ENCODE measurements at places on chromosomes 16 and 17. TPM values are rescaled to one million over a fixed set of nuclear protein-coding genes. Genes with fewer than 3 reads are reported as not detected.
A peak's percentile ranks its signal among the peaks of the same experiment; 100 is the strongest.

GRCh38 chr17:54967621-54968261, 713 bp downstream of the COX11 start:
- no peaks in the 10 kb centered on the region for H3K36me3 ChIP-seq
- peak overlapping the region; percentile 94 for H3K27ac ChIP-seq
- DNase-seq: no peak
- H3K4me3 ChIP-seq: peak overlapping the region; percentile 93
- H3K27me3 ChIP-seq: no peaks in the 10 kb centered on the region

Gene CD300C
- 2.3 TPM for total RNA-seq

- H3K27ac ChIP-seq: no peak overlapping the region
- H3K36me3 ChIP-seq: no peaks in the 10 kb centered on the region
- DNase-seq: no peak
- H3K4me3 ChIP-seq: no peak overlapping the region
Observed at GRCh38 chr17:8467527-8467926, 31.8 kb downstream of the NDEL1 start.

DNA sequence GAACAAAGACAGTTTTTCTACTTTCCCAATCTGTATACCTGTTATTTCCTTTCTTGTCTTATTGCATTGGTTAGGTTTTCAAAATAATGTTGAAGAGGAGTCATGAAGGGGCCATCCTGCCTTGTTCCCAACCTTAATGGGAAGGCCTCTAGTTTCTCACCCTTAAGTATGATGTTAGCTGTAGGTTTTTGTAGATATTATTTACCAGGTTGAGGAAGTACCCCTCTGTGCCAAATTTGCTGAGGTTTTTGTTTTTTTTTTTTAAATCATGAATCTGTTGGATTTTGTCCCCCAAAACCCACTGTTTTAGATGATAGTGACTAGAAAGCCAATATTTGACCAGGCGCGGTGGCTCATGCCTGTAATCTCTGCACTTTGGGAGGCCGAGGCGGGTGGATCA, 36.4 kb downstream of the VMP1 start:
- no peak for DNase-seq
- H3K4me1 ChIP-seq: no peaks in the 10 kb centered on the region
- H3K36me3 ChIP-seq: no peaks in the 10 kb centered on the region

DNA sequence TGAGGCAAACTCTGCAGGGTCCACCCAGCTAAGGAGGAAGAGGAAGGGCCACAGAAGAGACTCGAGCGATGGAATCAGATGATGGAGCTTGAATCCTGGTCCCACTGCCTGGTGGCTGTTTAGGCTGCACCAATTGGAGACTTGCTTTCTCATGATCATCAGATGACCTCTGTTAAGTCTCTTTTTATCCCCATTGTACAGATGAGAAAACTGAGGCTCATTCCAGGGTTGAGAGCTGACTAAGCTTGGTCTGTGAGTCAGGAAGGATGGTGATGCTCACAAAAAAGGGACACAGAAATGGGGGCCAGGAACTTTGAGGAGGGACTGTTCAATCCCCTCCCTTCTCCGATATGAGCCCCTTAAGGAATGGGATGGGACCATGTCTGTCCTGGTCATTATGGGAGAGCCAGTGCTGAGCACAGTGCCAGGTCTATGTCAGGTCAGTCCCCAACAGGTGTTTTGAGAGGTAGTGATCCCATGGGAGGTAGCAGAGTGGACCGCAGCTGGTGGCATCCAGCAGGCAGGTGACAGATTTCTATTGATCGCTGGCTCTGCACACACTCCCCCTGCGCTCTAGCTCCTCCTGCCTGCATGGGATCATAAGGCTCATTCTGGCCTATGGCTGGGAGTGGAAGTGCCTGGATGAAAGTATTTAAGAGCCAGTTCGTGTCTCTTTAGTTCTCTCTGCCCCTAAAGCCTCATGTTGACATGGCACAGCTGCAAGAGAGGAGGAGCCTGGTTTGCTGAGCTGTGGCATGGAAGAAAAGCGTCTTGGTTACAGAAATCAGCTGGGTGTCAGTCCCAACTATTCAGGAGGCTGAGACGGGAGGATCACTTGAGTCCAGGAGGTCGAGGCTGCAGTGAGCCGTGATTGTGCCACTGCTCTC, 27.2 kb downstream of the SNX20 start:
- DNase-seq: no peak
- no peaks in the 10 kb centered on the region for H3K4me1 ChIP-seq
- no peaks in the 10 kb centered on the region for H3K27me3 ChIP-seq
- no peak overlapping the region for H3K27ac ChIP-seq

DNA sequence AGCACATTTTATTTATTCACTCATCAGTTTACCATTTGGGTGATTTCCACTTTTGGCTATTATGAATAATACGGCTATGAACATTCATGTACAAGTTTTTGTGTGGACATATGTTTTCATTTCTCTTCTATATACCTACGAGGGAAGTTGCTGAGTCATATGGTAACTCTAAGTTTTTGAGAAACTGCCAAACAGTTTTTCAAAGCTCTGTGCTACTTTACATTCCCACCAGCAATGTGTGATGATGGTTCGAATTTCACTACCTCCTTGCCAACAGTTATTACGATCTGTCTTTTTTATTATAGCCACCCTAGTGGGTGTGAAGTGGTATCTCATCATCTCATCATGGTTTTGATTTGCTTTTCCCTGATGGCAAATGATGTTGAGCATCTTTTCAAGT, 63.7 kb upstream of the MRTFB start:
- DNase-seq: no peak
- no peak overlapping the region for H3K27ac ChIP-seq
- H3K27me3 ChIP-seq: no peaks in the 10 kb centered on the region
- H3K4me1 ChIP-seq: peaks cover 24% of the 10 kb centered on the region
- H3K4me3 ChIP-seq: no peak overlapping the region
- H3K36me3 ChIP-seq: no peaks in the 10 kb centered on the region

DNA sequence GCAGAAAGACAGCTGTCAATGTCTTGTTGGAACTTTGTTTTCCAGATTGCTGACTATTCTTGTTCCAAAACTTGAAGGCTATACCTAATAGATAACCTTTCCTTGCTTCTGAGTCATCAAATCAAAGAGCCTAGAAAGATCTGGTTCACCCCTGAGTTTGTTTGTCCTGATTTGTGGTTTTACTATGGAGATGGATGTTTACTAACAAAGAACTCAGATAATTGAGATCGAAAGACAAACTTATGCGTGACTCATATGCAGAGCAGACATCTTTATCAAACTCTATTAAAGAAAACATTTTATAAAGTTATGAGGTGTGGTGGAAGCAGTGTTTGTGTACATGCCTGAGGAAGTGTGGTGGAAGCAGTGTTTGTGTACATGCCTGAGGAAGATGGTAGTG, 311.1 kb upstream of the TBX2 start:
- H3K27me3 ChIP-seq: no peaks in the 10 kb centered on the region
- no peaks in the 10 kb centered on the region for H3K36me3 ChIP-seq
- no peak overlapping the region for H3K4me3 ChIP-seq
- H3K4me1 ChIP-seq: peaks cover 7% of the 10 kb centered on the region
- peak overlapping the region; percentile 74 for H3K27ac ChIP-seq
- DNase-seq: no peak

DNA sequence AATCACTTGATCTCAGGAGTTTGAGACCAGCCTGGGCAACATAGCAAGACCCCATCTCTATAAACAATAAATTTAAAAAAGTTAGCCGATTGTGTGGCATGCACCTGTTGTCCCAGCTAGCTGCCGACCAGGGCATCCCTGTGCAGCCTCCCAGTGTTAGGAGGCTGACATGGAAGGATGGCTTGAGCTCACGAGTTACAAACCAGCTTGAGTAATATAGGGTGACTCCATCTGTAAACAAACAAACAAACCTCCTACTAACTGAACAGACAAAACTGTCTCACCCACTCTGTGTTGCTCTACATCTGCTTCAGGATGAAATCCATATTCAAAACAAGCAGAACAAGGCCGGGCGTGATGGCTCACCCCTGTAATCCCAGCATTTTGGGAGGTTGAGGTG, 6.9 kb upstream of the PRSS27 start:
- H3K27ac ChIP-seq: no peak overlapping the region
- no peak for DNase-seq
- no peaks in the 10 kb centered on the region for H3K27me3 ChIP-seq

Gene TBC1D3C
- total RNA-seq: 1.4 TPM

GRCh38 chr17:43766413-43767052, 7.9 kb upstream of the SOST start:
- DNase-seq: peak; percentile 74
- peaks cover 37% of the 10 kb centered on the region for H3K36me3 ChIP-seq
- no peak overlapping the region for H3K4me3 ChIP-seq
- H3K27ac ChIP-seq: no peak overlapping the region

DNA sequence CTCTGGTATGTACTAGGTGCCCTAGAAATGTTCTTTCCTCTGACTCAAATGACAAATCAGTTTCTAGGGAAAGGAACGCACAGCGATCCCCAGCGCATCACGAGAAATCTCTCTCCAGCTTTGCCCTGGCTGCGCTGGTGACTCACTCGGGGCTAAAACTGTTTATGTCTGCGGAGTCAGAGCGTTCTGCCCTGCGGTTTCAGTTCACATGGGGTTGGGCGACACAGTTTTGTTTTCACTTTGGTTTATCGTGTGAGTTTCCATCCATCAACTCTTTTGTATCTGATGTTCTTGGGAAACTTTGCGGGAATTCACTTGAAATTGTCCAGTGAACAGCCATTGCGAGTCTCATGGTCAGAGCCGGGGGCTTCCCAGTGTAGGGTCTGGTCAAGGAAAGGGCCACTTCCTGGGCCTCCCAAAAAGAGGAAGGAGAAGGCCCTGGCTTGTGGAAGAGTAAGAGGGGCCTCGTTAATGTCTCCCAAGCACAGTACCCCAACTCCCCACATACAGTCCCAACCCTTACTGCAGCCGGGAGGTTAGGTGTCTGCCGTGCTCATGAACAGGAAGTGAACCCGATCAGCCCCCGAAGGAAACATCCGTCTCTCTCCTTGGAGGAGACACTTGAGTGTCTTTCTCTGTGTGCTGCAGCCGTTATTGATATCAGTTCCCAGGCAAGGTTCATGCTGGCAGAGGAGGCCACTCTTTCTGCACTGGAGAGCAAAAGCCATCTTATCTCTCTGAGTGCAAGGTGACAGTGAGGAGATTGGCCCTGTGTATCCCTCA, 643.2 kb downstream of the WWOX start:
- DNase-seq: peak; percentile 40
- no peaks in the 10 kb centered on the region for H3K4me1 ChIP-seq
- H3K27ac ChIP-seq: no peak overlapping the region

DNA sequence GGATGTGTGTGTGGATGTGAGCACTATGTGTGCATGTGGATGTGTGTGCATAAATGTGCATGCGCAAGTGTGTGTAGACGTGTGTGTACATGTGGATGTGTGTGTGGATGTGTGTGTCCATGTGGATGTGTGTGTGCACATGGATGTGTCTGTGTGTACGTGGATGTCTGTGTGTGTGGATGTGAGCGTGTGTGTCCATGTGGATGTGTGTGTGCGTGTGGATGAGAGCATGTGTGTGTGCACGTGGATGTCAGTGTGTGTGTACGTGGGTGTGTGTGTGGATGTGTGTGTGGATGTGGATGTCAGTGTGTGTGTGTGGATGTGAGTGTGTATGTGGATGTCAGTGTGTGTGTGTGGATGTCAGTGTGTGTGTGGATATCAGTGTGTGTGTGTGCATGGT, 63.6 kb upstream of the DOC2B start:
- H3K4me1 ChIP-seq: no peaks in the 10 kb centered on the region
- H3K27me3 ChIP-seq: no peaks in the 10 kb centered on the region
- H3K27ac ChIP-seq: no peak overlapping the region
- DNase-seq: peak; percentile 7
- H3K4me3 ChIP-seq: no peak overlapping the region

Gene CLEC18C
- 0.25 TPM for total RNA-seq

DNA sequence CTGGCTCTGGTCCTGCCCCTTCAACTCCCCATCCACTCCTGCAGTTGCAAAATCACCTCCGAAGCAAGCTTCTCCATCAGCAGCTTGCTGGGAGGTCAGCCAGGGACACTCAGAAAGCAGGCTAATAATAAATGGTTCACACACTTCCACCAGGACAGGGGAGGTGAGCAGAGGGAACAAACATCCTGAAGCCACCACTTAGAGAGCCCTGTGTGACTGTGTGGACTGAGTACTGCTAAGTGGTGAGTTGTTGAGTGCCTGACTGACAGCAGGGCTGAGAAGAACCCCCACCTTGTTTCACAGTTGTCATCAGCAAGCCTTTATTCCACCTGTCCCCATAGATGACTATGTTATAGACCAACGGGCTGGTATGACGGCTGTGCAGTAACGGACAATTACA, 213.9 kb downstream of the CBLN1 start:
- H3K36me3 ChIP-seq: no peaks in the 10 kb centered on the region
- no peak overlapping the region for H3K27ac ChIP-seq
- no peak overlapping the region for H3K4me3 ChIP-seq
- H3K4me1 ChIP-seq: no peaks in the 10 kb centered on the region
- DNase-seq: no peak
- H3K27me3 ChIP-seq: no peaks in the 10 kb centered on the region

- no peak overlapping the region for H3K4me3 ChIP-seq
- no peaks in the 10 kb centered on the region for H3K27me3 ChIP-seq
- no peak for DNase-seq
- no peaks in the 10 kb centered on the region for H3K4me1 ChIP-seq
- no peak overlapping the region for H3K27ac ChIP-seq
Observed at GRCh38 chr16:50859628-50860360, 117.9 kb downstream of the CYLD start.

GRCh38 chr16:86117756-86118155, 218.8 kb downstream of the IRF8 start:
- no peaks in the 10 kb centered on the region for H3K4me1 ChIP-seq
- H3K27ac ChIP-seq: no peak overlapping the region
- H3K4me3 ChIP-seq: no peak overlapping the region
- H3K36me3 ChIP-seq: no peaks in the 10 kb centered on the region
- H3K27me3 ChIP-seq: peaks cover 14% of the 10 kb centered on the region

Gene CACNG3
- not detected for total RNA-seq

Gene CYGB
- 10.0 TPM for total RNA-seq

GRCh38 chr16:64343061-64343819, 778.6 kb downstream of the CDH11 start:
- H3K4me3 ChIP-seq: no peak overlapping the region
- H3K27me3 ChIP-seq: no peaks in the 10 kb centered on the region
- H3K4me1 ChIP-seq: no peaks in the 10 kb centered on the region
- H3K27ac ChIP-seq: no peak overlapping the region

Gene C1QL1
- not detected for total RNA-seq

DNA sequence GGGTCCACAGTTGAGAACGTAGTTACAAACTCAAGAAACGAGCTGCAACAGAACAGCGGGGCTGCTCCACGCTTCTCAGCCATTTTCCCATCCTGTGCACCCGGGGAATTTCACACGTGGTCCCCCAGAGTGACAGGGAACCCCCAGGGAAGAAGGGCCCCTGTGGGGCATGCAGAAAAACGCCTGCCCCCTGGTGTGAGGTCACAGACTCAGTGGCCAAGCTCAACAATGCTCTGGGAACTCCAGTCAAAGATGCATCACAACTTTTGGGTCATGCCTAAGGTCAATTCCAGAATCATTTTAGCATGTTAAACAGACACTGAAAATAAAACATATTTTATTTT, 115.4 kb downstream of the ZNF778 start:
- H3K27ac ChIP-seq: no peak overlapping the region
- no peaks in the 10 kb centered on the region for H3K36me3 ChIP-seq
- no peaks in the 10 kb centered on the region for H3K27me3 ChIP-seq
- no peak overlapping the region for H3K4me3 ChIP-seq

Gene MEIOC
- total RNA-seq: not detected

Data from adrenal gland (tissue), 19 donors.